Liver (tissue), 10 donors: ENCODE measurements at places on chromosomes 1 and 21. TPM values are rescaled to one million over a fixed set of nuclear protein-coding genes. Genes with fewer than 3 reads are reported as not detected.

The CD1D gene
- 1.7 TPM for polyA plus RNA-seq

The MAP3K21 gene
- 1.6 TPM for polyA plus RNA-seq

DNA sequence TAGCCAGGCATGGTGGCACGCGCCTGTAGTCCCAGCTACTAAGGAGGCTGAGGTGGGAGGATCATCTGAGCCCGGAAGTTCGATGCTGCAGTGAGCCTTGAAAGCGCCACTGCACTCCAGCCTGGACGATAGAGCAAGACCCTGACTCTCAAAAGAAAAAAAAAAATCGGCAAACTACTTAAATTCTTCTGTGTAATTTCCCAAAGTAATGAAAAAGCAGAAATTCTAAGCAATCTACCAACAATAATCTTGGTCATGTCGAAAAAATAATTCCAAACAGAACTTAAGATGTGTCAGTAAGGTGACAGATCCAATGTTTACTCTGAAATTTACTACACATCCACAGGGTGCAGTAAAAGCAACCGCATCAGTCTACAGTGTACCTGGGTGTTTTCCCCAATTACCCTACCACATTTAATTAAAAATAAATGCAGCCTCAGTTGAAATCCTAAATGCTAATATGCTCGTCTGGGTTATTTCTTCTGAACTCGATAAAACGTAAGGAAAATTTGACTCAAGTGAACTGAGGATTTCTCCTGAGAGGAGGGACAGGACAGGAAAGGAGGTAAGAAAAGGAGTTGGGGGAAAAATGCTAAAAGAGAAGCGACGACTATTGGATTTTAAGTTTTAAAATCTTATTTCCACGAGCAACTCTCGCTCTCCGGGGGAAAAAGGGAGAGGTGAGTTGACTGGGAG lies 801 bp downstream of the EPRS1 start:
- no peak for DNase-seq

DNA sequence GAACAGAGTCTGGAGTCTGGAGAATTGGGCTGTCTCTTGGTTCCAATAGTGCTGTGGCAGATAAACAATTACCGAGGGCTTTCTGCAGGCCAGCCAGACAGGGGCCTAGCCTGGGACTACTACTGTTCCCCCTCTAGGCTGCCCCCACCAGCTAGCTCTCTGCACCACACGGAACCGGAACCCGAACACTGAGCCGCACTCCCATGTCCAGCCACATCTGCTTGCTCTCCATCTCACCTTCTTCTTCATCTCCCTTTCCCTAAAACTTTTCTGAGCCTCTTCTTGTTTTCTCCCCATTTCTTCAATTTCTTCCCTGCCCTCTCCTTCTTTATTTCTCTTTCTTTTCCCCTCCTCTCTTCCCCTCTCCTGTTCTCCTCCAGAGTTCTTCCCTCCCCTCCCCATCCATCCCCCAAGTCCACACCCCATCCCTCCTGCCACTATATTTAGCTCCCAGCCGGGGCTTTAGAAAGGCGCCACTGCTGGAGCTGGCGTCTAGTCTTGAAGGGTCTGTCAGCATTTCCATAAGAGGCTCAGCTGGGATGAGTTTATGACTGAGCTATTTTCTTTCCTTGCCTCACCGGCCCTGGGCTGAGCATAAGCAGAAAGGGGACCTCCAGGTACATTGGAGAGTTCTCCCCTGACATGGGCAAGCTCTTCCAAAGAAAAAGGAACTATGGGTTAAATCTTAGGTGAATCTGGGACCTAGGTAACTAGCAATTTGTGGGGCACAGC lies 25.7 kb upstream of the ATP2B4 start:
- no peak for DNase-seq

- no peak for DNase-seq
These were observed 9.6 kb downstream of the GCLM start for GRCh38 chr1:93899543-93900207.

DNA sequence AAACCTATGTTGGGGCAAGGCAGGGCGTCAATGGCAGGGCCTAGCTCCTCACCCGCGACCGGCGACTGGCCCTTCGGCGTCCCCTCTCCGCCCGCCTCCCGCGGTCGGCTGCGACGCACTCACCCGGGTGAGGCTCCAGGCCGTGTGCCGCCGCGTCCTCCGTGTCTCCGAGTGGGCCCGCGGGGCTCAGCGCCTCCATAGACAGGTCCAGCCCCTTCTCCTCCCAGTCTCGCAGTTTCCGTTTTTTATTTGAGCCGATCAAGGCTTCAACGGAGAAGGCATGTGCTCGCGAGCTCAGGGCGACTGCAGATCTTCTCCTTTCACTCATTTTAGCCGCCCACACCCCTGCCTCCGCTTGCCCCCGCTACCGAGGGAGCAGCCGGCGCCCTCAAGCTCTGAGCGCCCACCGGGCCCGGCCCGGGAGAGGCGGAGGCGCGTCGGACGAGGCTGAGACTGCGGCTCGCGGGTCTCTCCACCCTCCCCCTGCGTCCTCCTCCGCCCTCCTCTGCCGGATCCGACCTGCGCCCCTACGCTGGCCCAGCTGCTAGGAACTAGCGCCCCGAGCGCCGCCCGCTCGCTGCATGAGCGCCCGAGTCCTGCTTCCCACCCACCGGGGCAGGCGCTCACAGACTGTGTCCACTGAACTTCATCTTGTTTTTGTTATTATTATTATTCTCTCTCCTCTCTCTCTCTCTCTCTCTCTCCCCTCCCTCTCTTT lies 516 bp downstream of the TBX15 start:
- DNase-seq = no peak

GRCh38 chr1:10649517-10650201 lies 146.8 kb downstream of the CASZ1 start:
- DNase-seq = no peak

- DNase-seq = no peak
These were observed 30.0 kb downstream of the TNR start for GRCh38 chr1:175713381-175713780.

The CAPZA1 gene
- 28.6 TPM for polyA plus RNA-seq

GRCh38 chr1:903305-903704 lies 20.4 kb upstream of the SAMD11 start:
- DNase-seq = no peak

The RASSF5 gene
- polyA plus RNA-seq = 5.2 TPM

The KCNJ9 gene
- not detected for polyA plus RNA-seq

The INSRR gene
- polyA plus RNA-seq = 0.01 TPM

The ALG14 gene
- polyA plus RNA-seq = 16.6 TPM

- no peak for DNase-seq
These were observed 132.5 kb downstream of the SYT14 start for GRCh38 chr1:210070531-210070930.

- no peak for DNase-seq
These were observed 24.9 kb downstream of the LDLRAP1 start for GRCh38 chr1:25568090-25568833.

- DNase-seq = no peak
These were observed 12.5 kb downstream of the GPR137B start for GRCh38 chr1:236154671-236155398.

DNA sequence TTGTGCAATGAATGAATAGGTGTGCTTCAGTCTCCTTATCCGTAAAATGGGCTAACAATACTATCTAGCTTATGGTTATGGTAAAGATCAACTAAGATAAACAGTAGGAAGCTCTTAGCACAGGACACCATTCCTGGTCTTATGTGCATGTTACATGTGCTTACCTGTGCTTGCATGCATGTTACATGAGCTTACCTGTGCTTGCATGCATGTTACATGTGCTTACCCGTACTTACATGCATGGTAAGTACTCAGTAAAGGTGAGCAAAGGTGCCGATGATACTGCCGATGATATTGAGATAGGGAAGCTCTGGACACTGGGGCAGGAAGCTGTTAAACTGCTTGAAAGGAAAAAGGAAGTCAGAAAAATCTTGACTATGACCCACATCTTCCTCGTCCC lies 211.0 kb upstream of the USP24 start:
- DNase-seq = no peak

DNA sequence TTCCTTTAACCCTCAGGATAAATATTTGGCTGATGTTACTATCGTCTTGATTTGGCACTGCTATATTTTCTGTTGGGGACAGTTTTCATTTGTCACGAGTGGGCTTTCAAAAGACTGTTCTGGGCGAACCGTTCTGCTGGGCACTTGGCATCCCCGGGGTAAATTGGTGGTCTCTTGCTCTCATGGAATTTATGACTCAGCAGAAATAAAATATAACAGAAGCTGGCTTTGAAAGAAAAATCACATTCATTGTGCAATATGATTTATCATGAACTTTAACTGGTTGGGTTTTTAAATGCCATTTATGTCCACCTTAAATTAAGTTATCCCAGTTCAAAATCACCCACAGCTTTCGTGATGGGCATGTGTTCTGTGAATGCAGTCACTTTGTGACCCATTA lies 147.3 kb downstream of the KAZN start:
- DNase-seq = no peak

DNA sequence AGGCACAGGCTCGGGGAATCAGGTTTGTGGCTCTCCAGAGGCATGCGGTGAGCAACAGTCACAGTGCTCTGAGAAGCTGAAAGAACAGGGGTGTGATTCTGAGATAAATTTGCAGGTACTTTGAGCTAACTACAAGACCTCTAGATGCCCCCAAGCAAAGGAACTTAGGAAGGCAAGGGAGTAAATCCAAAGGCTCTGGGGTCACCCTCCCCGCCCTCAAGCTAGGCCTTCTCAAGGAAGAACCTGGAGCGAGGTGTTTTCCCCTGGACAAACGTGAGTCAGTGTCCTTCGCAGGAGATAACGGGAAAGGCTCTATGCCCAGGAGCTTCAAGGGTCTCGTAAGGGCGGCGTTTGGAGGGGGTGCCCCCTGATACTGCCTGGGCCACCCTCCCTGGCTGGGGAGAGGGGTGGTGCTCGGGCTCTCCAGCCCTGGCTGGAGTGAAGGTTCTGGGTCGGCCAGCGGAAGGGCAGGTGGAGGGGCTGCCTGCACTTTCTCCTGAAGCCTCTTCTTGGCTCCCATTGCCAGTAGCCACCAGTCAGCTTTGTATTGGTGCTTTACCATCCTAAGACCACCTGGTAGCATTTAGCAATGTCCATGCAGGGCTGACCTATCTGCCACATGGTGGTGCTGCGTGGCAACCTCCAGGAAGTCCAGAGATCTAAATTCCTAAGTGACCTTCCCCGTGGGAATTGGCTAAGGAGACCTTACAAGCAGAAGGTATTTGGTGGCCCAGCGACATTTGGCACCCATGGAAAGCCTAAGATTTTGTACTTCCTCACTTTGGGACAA lies 44.0 kb downstream of the GPR161 start:
- DNase-seq = peak; percentile 33

DNA sequence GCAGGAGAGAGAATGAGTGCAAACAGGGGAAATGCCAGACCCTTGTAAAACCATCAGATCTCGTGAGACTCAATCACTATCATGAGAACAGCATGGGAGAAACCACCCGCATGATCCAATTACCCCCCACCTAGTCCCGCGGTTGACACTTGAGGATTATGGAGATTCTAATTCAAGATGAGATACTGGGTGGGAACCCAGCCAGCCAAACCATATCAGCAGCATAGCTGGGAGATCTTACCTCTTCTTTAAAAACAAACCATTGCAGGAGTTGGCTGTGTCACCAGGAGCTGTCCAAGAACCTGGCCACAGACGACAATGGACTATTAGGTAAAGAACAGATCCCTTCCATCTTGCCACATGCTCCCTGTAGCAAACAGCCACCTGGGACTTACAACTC lies 422.7 kb downstream of the MATN1 start:
- DNase-seq = peak; percentile 17

GRCh38 chr1:24424207-24424606 lies 8.6 kb downstream of the NIPAL3 start:
- DNase-seq = no peak

The DYRK3 gene
- 2.1 TPM for polyA plus RNA-seq

- DNase-seq = no peak
These were observed 25.0 kb downstream of the RGS7 start for GRCh38 chr1:241332037-241332409.

DNA sequence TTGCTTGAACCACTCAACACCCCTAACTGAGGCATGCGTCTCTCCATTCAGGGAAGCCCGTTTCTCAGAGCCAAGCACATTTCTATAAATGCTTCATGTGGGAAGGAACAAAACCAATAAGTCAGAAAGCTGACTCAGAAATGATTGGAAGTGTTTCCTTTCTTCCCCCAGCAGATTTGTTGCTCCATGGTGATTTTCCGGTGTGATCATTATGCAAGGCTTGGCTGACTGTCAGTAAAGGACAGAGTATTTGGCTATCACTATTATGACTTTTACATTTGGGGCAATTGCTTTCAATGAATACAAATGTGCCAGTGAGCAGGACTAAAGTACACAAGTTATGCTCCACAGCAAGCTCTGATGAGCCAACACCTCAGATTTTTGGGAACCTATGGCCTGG lies 53.3 kb upstream of the ZC3H11B start:
- no peak for DNase-seq

GRCh38 chr1:207101720-207102119 lies 2.3 kb upstream of the C4BPA start:
- no peak for DNase-seq

DNA sequence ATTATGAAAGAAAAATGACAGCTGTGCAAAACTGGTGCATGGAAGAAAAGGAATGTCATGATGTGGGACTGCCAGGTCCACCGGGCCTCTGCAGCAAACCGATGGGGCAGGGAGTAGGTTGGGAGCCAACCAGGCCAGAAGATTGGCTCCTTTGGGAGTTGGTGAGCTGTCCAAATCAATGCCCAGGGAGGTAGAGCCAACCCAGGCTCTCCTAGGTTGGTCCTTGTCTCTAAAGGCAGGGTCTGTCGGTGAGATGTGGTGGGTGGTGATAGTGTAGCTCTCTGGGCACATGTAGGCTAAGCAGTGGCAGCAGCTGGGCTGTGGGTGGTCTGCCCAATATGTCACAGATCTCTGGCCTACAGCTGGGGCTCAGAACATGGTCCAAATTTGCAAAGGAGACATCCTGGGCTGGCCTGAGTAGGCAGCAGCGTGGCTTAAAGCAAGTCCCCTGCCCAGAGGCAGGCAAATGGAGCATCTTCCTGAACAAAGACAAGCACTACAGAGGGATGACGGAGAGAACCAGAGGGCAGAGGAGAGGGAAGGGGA lies 61.2 kb upstream of the PRDX6 start:
- no peak for DNase-seq

The ZC3H11A gene
- 21.2 TPM for polyA plus RNA-seq

GRCh38 chr1:56180520-56181190 lies 398.7 kb downstream of the PLPP3 start:
- DNase-seq = no peak

- DNase-seq = no peak
These were observed 86.4 kb upstream of the C1orf21 start for GRCh38 chr1:184300446-184300845.

DNA sequence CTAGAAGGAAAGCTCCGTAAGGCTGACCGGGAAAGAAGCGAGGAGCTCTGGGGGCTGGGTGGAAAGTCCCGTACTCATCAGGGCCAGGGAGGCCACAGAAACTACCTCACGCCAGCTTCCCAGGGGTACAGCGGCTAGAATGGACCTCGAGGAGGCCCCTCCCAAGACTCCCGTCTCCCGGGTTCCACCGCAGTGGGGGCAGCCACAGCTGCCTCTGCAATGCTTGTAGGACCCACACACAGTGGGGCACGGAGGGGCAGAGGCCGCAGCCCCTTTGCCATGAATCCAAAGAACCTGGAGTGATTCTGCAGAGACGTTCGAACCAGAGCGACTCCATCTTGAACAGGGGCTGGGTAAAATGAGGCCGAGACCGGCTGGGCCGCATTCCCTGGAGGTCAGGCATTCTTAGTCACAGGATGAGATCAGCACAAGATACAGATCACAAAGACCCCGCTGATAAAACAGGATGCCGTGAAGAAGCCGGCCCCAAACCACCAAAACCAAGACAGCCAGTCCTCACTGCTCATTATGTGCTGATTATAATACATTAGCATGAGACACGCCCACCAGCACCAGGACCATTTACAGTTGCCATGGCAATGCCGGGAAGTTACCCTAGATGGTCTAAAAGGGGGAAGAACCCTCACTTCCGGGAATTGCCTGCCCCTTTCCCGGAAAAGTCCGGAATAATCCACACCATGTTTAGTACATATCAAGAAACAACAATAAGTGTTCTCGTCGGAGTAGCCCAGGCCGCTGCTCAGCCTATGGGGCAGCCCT lies 1.6 kb upstream of the ANKRD65 start:
- no peak for DNase-seq
